Thyroid gland (tissue), 4 donors: ENCODE measurements at places on chromosomes 5 and 9. TPM values are rescaled to one million over a fixed set of nuclear protein-coding genes. Genes with fewer than 3 reads are reported as not detected.

DNA sequence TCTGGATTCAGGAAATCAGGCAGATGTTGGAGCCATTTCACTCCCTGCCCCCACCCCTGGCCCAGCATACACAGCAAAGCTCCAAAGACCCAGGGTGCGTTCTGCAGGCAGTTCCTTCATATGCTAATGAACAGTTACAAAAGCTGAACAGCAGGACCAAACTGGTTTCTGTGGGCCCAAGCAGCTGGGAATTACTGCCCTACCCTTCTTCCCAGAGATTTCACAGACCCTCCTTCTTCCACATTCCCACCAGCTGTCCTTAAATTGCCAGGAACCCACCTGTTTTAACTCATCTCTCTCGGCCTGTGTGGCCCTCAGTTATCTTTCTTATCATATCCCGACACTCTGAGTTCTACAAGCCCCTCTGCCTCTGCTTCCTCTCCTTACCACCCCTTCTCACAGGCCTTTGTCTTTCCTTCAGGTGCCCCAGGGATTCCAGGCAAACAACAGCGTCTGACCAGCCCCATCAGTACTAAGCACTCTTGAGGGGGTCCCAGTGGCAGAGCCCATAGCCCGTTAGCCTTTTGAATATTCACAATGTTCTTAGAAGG, 10.6 kb upstream of the F2RL1 start:
- DNase-seq = peak; percentile 43

- DNase-seq = peak; percentile 12
Observed at GRCh38 chr5:62538017-62538942, 40.3 kb upstream of the LRRC70 start.

DNA sequence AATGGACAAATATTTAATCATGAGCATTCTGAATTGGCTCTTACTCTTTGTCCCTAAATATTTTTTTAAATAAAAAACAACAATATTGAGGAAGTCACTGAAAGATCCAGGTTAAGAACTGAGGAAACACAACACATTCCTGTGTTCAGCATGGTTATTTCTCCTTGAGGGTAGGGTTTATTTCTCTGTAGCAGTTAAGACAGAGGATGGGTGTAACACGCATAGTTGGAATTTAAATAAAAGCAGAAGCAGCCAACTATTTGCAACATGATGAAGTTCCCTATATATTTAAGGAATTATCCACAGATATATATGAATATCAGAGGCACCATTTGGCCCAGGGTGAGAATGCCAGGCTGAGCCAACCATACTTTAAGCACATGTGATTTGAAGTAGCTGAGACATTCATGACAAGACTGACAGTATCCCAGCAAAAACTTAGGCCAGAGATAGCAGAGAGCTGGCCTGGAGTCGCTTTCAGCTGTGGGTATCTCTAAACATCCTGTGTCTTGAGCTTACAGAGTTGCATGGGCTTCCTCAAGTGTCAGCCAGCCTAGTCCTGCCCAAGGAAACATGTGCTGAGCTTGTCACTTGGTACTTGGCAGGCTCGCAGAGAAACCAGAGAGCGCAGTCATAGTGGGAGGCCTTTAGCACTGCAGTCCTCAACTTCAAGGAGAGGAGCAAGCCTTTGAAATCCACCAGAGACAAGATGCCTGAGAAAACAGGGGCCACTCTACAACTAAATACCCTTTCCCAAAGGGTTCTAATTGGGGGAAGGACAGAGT, 43.6 kb downstream of the SEMA5A start:
- no peak for DNase-seq

GRCh38 chr5:139381837-139382761, 998 bp downstream of the SLC23A1 start:
- no peak for DNase-seq

- no peak for DNase-seq
Observed at GRCh38 chr5:38803246-38803645, 42.6 kb upstream of the OSMR start.

GRCh38 chr5:32312197-32312594, 543 bp downstream of the MTMR12 start:
- peak; percentile 79 for DNase-seq

DNA sequence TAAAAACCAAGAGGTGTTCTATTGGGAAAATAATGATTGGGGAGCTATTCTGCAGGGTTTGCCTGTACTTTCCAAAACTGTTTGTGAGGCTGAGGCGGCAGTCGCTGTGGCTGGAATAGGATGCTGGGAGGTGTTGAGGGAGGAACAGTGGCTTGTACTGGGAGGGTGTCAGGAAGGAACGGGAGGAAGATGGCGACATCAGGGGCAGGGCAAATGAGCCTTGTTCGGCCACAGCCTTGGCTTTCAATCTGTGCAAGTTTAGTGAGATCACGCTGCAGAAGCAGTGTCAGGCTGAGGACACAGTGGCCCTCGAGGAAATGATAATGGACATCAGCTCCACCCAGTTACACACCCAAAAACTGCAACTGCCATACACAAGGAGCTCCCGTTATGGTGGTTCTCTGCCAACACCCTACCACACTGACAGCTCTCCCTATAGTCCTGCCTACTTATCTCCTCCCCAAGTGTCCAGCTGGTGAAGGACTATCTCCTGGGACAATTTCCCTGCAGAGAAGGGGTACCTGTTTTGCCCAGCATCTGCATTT, 27.3 kb downstream of the KIF2A start:
- no peak for DNase-seq

Gene KCTD16
- 0.68 TPM for total RNA-seq

- DNase-seq = no peak
Observed at GRCh38 chr9:7316967-7317366, 482.6 kb downstream of the DMAC1 start.

DNA sequence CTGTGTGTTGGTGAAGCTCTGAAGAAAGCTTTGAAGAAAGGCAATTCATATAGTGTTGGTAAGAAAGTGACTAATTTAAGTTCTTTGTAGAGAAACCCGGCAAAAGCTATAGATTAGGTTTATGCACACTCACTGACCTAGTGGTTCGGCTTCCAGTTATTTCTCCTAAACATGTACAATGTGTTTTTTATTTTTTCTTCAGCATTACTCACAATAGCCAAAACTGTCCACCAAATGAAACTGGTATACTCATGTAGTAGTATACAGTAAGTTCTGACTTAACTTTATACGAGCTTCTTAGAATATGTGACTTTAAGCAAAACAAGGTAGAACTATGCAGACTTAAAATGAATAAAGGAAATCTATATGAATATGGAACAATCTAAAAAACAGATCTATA, 44.8 kb downstream of the PJA2 start:
- DNase-seq = no peak

Gene SLC1A3
- total RNA-seq = 17.0 TPM

DNA sequence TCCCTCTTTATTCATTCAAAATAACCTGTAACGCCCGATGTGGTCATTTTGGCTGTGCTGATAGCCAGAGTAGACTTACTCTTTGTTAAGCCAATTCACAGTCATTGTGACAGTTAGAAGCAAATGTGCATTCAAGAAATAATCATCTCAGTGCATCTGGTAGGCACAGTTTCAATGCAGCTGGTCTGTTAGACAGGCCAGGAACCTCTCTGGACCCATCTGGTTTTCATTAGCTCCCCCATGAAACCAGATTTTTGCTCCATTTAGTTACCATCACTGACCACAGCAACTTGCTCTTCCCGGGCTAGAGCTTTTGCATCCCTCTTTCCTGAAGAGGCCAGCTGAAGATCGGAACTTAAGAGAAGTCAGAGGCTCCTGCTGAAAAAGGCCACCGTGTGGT, 284.2 kb downstream of the NSG2 start:
- DNase-seq = no peak

GRCh38 chr5:54885636-54886035, 99.8 kb downstream of the ESM1 start:
- no peak for DNase-seq

Gene PCDHGC3
- 26.4 TPM for total RNA-seq

DNA sequence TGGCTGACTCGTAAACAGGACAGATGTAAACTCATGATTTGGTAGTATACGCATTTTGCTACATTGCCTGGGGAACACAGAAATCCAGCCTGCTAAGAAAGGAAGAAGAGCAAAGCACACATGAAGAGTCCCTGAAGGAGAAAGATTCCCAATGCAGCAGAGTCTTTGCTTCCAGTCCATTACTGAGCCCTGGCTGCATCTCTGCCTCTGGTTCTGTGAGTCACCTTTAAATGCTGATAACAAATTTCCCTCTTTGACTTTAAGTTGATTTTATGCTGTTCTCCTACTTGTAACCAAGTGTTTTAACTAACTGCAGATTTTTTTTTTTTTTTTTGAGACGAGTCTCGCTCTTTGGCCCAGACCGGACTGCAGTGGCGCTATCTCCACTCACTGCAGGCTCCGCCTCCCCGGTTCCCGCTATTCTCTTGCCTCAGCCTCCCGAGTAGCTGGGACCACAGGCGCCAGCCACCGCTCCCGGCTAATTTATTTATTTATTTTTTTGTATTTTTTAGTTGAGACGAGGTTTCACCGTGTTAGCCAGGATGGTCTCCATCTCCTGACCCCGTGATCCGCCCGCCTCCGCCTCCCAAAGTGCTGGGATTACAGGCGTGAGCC, 8.5 kb upstream of the PRXL2C start:
- no peak for DNase-seq

DNA sequence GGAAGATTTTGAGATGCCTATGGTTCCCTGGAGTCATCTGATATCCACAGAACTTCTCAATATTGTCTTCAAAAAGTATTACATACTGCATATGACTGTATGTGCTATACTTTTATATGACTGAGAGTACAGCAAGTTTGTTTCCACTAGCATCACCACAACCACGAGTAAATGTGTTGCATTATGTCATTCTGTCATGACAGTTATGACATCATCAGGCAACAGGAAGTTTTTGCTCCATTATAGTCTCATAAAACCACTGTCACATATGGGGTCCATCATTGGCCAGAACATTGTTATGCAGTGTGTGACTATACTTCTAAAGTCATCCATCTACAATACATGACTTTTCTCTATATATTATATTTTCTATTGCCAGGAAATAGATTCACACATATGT, 831.7 kb downstream of the SEMA5A start:
- no peak for DNase-seq

DNA sequence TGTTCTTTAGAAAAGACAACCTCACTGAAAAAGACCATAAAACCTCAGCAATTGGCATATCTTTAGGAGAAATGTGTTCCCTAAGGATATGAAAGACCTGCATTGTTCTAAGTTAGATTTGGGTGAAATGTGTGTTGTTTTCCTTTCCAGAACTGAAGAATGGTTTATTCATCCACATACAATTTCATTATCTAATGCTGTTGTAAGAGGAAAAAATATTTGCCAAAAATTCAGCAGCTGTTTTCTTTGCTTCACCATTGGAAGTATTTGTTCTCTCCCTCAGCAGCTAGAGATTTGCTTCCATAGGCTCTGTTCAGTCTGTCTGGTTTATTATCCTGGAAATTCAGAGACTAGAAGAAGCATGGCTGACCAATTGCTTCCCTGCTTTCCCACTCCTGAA, 150.9 kb downstream of the ISOC1 start:
- no peak for DNase-seq

Gene PLAC8L1
- total RNA-seq = not detected

GRCh38 chr9:112699230-112699629, 18.7 kb downstream of the INIP start:
- no peak for DNase-seq

DNA sequence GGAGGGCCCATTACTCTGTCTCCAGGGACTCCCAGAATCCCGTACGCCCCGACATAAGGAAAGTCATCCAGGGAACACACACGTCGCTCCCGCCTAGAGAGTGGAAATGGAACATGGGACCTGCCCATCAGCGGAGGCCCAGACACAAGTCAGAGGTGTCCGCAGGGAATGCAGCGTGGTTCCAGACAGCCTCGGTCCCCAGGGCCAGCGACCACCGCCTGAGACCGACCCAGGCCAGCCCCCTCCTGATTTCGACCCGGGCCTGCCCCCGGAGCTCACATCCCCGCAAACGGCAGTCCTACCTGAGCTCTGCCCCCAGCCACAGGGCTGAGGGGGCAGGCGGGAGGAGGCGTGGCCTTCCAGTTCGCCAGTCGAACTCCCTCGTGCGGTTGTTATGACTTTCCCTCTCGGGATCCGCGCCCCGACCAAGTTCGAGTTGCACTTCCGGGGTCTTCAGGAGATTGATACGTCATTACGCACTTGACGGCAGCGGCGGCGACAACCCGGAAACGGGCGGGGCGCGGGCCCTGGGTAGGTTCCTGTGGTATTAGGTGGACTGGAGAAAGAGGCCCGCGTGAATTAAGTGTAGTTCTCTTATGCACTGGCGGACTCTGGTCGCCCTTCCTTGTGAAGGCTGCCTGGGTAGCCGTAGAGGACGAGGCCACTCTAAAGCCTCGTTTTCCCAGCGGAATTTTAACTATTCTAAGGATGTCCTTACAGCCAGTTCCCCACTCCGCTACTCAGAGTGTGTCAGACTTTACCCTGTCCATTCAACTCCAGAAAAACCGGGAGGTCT, 370.0 kb upstream of the POU5F2 start:
- peak; percentile 96 for DNase-seq

DNA sequence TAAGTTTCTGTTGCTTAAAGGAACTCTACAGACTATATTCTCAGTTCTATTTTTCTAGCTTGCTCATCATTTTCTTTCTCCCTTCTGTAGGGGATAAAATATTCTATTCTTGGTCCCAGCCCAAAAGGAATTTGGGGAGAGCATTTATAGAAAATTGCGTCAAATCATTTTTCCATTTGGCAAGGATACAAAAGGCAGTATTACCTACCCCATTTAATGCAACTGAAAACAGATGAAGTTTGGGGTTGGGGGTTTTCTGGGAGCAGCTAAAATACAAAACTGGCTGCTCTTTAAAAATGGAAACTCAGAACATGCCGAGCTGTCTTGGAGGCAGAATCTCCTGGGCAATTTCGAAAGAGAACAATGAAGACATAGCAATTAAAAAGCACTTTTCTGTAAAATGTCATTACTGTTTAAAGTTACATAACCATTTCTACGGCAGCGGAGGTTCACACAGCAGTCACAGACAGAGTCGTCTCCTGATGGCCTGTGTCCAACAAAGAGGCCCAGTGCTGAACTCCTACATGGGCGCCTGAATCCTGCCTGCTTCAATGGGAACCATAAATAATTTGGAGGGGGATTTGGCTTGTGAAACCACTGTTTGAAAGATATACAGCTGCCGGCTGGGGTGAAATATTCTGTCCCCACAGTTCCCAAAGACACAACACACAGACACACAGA, 152.4 kb downstream of the BRINP1 start:
- DNase-seq = peak; percentile 17

Gene SLC34A3
- total RNA-seq = not detected

DNA sequence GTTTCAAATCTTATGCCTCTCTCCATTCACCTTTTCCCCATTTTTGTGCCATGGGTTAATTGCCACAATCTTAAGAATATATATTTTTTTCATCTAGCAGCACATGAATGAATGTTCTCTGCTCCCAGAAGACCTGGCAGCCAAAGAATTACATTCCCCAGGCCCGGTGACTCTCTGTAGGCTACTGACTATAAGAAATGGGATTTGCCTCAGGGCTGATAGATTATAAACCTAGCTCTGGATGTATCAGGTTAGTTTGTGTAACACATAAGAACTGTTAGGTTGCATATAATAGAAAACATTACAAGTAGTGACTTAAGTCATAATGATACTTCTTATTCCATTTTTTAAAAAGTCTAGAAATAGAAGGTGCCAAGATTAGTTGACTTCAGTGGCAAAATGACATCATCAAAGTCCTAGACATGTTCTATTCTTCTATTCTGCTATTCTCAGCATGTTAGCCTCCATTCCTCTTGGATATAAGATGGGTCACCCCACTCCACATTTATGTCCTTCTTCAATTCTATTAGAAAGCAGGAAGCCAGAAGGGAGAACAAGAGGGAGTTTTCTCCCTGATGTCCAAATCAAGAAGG, 10.9 kb upstream of the ZNF474 start:
- no peak for DNase-seq

Gene PIK3R1
- 93.8 TPM for total RNA-seq

Gene SLC6A19
- total RNA-seq = not detected
